ENCODE measurements at places on chromosomes 2 and 18.
A peak's percentile ranks its signal among the peaks of the same experiment; 100 is the strongest.

DNA sequence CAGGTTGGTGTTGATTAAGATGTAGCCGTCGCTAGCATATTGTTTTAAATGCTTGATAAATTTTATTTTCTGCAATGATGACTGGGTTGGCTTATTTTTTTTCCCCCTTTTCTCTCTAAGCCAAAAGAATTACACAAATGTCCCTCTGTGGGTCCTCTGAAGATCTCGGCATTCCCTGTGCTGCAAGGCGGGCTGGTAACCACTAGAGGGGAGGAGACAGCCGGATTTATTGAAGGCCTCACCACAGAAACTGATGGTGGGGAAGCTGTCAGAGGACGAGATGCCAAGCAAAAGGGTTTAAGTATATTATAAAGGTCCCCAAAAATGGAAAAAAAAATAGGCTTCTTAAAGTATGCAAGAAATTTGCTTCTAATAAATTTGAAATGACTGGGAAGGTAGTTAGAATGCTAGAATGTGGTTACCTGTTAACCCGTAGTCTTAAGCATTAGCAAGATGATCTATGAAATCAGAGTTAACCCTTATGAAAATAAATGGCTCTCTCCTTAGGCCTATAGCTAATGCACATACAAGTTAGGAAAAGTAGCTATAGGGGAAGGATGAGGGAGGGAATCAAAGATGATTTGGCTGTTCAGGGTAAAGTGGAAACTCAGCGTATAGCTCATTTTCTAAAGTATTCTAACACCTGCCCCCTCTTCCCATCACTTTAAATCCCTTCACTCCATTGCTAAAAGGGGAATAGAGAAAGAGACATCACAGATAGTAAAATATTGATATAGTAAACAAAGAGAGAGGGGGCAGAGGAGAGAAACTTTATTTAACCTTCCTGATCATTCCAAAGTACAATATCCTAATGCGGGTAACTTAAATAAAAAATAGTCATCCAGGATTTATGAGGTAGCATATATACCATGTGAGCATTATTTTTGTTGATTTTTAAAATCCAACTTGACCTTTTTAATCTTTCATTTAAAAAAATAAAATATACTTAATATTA is 894.5 kb upstream of the POU3F3 start:
- DNase-seq: peak; percentile 77

- no peak for DNase-seq
Observed at GRCh38 chr18:73617981-73618380, 529.7 kb downstream of the FBXO15 start.

DNA sequence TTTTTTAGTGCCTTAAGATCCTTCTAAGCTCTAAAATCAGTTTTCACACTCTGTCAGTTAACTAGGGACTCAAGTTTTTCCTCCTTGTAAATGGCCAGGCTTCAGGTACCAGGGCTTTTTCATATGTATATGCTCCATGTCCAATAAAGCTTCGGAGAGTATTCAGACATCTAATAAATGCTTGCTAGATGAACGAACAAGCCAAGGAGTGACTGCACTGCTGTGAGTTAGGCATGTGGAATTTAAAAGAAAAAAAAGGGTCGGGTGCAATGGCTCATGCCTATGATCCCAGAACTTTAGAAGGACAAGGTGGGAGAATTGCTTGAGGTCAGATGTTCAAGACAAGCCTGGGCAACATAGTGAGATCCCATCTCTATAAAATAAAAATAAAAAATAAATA is 81.9 kb downstream of the CDH2 start:
- no peak for DNase-seq

DNA sequence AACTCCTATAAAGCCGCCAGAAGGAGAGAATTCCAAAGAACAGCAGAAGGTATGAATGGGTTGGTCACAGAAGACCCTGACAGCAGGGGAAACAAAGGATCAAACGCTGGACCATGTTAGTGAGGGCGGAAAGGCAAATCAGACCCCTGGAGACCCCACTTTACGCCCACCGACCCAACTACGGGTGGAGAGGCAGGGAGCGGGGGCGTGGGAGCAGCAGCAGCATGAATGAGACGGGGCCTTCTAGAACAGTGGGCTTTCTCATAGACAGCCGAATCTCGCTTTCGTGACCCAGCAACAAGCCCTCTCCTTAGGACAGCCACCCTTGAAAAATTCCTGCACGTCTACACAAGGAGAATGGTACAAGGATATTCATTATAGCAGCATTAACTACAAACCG is 191.0 kb downstream of the HDAC4 start:
- DNase-seq: no peak

GRCh38 chr2:227834916-227835650 is 21.4 kb downstream of the CCL20 start:
- DNase-seq: no peak

DNA sequence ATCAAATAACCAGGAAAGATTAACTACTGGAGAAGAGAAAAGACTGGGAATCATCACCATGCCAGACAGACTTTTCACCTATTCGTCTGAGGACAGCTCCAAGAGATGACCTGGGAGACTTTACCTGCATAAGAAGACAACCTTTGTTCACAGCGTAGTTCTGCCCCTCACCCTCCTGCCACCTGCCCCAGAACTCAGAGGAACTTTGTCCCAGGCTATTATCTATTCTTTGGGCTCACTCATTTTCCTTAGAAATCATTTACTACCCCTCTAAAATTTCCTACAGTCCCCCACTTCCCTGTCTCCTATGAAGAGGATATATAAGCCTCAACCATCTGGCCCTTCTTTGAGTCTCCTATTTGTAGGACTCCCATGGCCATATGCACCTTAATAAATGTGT is 19.3 kb upstream of the COPS8 start:
- DNase-seq: no peak

GRCh38 chr2:38095079-38095995 is 19.4 kb upstream of the CYP1B1 start:
- DNase-seq: no peak

DNA sequence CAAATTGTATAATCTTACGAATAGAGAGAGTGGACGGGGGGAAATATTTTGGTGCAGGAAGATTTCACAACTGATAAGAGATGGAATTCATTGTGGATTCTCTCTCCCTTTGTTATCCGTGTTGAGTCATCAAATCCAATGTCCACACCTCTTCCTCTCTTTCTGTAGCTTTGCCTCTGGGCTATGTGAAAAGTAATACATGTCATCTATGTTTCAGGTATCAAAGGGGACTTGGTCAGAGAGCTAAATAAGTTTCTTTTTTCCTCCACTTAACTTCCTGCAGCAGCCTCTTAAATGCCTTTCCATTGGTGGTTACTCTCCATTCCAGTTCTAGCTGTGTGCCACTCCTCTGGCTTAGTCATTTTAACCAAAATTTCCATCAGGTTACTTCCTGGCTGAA is 169.3 kb upstream of the NXPH2 start:
- DNase-seq: no peak

DNA sequence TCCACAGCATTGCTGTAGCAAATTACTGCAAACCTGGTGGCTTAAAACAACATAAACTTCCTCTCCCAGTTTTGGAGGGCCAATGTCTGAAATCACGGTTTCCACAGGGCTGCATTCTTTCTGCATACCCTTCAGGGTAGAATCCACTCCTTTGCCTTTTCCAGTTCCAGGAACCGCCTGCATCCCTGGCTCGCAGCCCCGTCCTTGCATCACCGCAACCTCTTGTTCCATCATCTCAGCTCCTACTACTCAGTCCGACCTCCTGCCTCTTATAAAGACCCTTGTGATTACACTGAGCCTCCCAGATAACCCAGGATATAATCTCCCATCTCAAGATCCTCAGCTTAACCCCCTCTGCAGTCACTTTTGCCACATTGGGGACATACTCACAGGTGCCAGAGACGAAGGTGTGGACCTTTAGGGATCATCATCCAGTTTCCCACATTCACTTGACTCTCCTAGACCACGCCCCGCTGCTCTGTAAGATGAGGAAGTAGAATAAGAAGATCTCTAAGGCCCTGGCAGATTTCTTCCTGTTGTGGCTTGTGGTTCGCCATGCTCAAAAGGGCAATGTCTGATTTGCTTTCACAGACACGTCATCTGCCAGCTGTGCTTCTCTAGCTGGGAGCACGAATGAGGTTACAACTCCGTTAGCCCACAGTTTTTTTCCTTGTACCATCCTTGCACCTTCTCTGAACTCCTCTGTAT is 103.6 kb upstream of the AGAP1 start:
- DNase-seq: no peak

DNA sequence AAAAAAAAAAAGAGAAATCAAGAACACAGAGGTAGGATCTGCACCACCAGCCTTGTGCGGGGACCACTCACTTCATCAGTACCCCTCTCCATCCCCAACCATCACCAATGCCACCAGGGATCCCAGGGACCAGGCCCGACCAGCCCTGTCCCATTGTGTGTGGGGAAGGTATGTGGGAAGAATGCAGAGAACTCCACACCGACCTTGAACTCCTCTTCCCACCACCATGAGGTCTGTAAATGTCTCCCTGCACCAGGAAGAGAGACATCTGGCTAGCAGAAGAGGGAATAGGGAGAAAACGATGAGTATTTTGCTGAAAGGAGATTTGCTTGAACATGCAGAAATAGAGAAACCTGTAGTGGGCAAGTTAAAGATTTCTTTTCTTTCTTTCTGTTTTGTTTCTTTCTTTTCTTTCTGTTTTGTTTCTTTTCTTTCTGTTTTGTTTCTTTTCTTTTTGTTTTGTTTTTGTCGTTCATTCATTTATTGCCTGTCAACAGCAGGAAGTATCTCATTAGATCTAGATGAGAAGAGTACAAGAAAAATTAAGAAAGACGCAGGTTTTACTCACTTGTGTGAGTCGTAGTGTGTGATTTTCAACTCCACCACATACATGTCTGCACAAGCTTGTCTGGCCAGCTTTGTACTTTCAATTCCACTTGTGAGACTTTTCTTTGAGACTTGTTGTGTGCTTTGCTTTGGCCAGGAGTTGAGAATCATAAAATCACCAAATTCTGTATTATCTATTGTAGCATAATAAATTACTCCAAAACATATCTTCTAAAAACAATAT is 179.8 kb upstream of the HAAO start:
- no peak for DNase-seq

DNA sequence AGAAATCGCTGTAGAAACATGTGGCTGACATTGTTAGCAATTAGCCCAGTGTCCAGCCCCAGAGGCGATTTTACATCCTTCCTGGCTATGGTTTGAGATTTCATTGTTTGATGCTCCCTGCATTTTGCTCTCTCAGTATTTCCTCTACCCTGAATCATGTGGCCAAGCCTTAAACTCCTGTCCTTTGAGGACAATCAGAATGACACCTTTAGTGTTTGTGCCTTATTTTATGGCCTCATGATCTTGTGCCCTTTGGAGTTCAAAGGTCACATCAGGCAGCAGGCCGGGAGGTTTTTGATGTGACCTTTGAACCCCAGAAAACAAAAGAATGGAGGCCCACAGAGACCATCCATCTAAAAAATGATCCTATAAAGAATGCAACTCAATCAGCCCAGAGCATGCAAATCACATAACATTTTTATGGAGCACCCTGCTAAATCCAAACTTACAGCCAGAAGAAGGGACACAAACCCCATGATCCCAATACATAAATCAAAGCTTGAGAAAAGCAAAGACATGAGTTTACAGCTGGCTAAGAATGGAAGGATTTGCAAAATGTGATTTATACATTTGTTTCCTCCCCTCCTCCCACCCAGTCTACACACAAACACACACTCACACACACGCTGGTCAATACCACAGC is 52.5 kb downstream of the FECH start:
- DNase-seq: no peak

DNA sequence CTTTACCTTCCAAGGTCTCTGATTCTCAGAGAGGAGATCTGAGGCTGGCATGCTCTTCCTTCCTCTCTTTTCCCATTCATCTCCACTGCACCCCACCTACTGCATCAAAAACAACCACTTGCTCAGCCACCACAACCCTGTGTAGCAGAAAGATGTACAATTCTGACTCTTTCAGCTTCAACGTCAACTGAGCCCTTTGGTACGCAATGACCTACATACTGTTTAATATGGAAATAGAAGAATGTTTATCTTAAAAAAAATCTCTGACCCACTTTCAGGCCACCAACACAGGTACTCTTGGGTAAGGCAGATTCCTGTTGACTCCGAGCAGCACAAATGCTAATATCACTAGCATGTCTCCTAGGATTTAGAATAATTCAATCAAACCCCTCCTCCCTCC is 76.2 kb upstream of the AFF3 start:
- no peak for DNase-seq

DNA sequence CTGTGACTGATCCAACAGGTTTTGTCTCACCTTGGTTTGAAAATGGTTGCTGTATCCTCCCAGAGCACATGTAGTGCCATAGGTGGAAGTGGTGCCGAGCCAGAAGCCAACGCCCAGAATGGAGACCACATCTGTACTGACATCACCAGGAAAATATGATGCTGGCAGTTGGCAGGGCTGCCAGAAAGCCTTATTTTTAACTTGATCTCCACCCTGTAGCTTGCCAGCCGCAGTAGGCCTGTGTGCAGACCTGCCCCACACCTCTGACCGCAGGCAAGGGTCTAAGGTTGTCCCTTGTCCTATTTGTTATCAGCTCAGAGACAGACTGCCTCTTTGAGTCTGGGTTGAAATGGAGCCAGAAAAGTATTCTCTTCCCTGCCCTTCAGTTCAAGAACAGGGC is 123.5 kb upstream of the EML6 start:
- no peak for DNase-seq

- no peak for DNase-seq
Observed at GRCh38 chr18:10081492-10081891, 167.7 kb downstream of the VAPA start.

GRCh38 chr2:20677301-20678085 is 10.5 kb downstream of the GDF7 start:
- no peak for DNase-seq

DNA sequence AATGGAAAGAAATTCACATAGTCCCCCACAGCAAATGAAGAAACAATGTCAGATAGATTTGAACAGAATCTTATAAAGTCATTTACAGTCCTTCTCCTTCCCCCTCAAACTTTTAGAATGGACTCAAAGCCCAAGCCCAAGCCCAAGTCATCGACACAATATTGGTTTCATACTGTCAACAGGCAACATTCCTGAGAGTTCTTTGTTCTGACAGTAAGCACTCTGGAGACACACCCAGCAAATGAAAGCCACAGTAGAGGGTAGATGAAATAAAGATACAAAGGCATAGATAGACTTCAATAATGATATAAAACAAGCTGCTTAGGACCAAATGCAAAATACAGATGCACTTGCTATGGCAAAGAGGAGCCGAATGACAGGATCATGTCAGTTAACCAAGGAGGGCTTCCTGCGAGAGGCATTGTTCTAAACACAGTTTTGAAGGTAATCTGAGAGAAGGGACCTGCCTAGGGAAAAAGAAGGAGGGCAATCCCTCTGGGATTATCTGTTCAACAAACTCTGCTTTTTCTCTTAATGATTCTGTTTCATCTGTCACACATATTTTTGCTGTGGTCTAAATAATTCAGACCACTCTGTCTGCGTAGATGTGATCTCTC is 97.1 kb upstream of the MAP4K3 start:
- no peak for DNase-seq

DNA sequence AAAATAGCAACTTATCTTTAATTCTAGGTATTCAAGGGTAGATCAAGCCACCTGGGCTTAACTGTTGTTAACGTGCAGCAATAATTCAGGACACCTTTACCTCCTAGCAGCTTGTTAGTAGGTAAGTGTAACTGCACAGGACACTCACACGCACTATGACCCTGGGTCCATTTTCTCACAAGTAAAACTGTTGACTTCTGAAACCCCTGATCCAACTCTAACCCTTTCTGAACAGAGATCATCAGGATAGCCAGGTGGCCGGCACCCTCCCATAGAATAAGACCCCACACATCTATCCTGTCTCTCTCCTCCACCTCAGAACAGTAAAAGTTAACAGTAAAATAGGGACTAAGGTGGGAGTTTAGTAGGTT is 610 bp downstream of the SPC25 start:
- DNase-seq: no peak

Data from hypothalamus (tissue), 51 donors.